KBM-7 (cell line): ENCODE measurements at places on chromosomes 5 and 9.

- DNase-seq: no peak
These were observed 128.9 kb upstream of the ERCC6L2 start for GRCh38 chr9:95746408-95747180.

- DNase-seq: no peak
These were observed 22.4 kb upstream of the NREP start for GRCh38 chr5:111779260-111779921.

- peak; percentile 51 for DNase-seq
These were observed 562 bp downstream of the GSN start for GRCh38 chr9:121268598-121268850.

GRCh38 chr5:134288610-134289009 is 62.7 kb upstream of the PPP2CA start:
- no peak for DNase-seq

DNA sequence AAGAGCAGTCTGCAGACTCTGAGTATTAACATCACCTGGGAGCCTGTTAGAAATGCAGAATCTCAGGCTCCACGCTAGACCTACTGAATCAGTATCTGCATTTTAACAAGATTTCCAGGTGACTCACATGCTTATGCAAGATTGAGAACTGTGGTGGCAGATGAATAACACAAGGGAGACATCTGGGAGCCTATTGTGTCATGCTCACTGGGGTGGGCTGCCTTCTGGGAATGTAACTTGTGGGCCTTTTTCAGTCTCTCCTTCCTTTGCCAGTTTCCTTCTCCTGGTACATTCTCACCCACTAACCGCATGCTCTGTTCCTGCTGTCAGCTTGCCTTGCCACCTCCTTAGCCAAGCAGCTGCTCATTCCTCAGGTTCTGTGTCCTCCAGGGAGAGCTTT is 176.6 kb upstream of the C9orf72 start:
- no peak for DNase-seq

DNA sequence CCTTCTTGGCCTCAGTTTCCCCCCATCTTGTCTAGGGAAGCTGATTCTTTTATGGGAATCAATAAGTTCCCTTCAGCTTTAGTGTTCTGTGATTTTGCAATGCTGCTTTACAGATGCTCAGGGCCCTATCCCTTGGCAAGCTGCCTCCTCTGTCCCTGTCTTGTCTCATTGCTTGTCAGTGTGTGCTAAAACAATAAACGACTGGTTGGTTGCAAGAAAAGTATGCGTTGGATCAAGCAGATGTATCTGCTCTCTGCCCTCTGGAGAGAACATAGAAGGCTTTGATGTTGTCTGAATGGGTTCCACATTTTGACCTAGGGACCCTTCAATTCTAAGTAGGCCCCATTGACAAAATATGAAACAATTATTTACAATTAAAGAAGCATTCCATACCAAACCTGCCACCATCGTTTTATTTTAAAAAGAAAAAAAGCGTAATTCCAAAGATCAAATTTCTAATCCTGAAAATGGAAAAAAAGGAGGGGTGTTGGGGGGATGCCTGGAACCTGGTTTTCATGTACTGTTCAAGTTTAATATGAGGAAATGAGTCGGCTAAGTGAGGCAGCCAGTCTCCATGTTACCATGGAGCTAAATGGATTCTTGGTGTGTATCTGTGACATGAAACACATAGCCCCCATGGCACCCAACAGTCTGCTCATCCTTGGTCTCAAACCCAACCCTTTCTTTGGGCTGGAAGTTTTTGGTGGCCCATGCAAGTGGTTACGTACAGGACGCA is 31.2 kb upstream of the TARS1 start:
- DNase-seq: no peak

DNA sequence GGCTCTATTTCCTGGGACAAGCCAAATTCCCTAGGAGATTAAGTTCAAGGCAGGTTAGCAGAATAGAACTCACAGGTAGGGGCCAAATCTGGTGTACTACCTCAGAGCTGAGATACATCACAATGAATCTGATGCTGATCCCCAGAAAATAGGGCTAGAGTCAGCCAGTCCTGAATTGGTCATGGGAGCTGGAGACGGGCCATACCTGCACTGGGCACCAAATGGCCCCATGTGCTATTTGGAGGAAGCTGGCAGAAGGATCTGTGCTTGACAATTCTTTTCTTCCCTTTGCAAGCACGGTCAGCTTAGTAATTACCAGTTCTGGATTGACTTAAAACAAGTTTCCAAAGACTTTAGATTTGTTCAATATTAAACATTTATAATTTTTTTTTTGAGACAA is 10.4 kb upstream of the GNAQ start:
- no peak for DNase-seq

DNA sequence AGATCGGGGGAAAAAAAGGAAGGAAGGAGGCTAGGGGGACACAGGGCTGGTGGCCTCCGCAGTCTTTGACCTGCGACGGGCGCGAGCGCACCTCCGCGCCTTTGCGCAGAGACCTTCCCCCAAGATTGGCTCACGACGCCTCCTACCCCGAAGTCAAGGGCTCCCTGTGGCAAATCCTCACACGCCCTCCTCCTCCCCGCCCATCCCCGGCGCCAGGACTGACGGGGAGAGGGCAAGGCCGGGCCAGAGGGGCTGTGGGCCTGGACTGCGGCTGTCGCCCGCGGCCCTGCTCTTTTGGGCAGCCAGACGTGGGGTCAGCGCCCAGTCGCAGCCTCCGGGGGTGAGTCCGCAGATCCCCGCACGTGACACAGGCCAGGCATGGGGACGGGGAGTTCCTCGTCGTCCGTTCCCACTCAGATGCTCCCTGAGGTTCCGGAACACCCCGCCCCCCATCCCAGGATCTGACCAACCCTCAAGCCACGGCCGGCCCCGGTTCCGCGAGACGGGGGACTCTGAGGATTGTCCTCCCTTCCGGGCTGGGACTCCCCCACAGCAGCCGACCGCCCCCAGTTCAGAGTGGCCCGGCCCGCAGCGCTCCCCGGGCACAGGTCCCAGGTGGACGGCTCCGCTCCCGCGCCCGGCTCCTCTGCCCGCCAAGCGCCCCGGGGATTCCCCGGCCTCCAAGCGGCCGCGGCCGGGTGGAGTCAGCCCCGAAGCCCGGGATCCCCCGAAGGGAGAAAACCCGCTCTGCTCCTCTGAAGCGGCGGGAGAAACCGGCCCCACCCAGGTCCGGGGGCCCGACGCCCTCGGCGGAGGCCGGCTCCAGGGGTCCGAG is 543 bp upstream of the ANKRD33B start:
- no peak for DNase-seq

DNA sequence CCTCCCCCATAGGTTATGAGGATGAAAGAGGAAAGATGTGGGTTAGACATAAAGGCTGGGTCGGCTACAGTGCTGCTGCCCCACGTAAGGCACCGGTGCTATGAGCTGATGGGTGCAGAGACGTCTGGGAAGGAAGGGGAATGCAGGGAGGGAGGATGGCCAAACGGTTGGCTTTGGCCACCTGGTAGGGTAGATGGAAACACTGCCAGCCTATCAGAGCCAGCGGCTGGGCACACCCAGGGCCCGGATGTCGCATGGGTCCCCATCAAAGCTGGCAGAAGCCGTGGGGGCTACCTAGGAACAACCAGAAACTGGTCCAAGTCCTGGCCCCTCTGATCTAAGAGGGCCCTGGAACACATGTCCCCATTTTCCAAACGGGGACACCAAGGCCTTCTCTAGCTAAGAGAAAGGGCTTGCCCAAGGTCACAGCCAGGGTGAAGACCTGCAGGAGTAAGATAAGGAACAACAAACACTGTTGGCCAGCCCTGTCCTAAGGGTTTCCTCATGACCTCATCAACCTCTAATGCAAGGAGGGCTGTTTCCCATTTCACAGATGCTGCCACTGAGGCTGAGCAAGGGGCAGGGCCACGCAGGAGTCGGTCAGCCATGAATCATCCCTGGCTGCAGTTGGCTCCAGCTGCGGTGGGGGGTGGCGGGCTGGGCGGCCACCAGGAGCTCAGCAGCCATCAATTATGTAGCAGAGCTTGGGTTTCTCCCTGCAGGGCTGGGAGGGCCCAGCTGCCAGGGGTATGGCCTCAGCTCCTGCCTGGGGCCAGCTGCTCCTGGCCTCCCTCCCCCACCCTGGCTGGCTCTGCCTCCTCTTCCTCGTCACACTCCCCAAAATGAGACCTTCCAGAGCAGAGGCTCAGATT is 4.9 kb downstream of the SH3GLB2 start:
- DNase-seq: no peak

GRCh38 chr5:150633429-150633828 is 7.0 kb upstream of the SYNPO start:
- DNase-seq: no peak

GRCh38 chr9:23823269-23823668 is 2.8 kb downstream of the ELAVL2 start:
- no peak for DNase-seq

GRCh38 chr5:119383008-119383407 is 27.2 kb downstream of the TNFAIP8 start:
- no peak for DNase-seq

GRCh38 chr5:149121145-149121544 is 20.1 kb upstream of the ABLIM3 start:
- DNase-seq: no peak

DNA sequence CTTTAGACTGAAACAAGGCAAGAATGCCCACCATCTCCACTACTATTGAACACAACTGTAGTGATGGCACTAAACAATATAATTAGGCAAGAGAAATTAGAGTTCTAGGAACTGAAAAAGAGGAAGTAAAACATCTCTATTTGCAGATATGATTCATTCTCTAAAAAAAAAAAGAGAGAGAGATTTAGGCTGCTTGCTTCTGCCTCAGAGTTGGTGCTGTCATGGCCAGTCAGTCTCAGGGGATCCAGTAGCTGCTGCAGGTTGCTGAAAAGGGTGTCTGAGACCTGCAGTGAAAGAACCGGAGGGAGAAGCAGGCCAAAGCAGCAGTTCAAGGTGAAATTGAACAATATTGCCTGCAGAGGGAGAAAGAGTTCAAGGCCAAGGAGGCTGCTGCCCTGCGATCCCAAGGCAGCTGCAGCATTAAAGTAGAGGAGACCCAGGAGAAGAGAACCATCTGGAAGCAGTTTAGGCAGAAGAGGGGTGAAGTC is 72.5 kb downstream of the AP3B1 start:
- DNase-seq: peak; percentile 90

GRCh38 chr5:88269222-88269771 is 652 bp upstream of the TMEM161B start:
- DNase-seq: peak; percentile 32

DNA sequence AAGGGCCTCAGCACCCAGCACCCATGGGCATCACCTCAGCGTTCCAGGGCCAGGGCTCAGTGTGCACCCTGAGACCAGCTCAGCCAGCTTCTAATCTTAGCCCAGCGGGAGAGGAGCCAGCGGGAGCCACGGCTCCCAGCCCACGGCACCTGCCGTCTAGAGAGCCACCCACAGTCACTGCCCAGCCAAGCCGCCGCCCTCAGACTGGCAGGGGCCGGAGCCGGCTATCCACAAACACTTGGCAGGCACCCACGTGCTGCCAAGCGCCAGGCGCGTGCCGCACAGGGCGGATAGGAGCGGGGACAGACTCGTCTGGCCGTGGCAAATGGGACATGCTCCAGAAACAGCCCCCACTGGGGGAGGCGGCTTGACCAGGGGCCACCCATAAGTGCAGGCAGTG is 18.6 kb downstream of the BRD3 start:
- no peak for DNase-seq

- no peak for DNase-seq
These were observed 352.4 kb downstream of the IRX2 start for GRCh38 chr5:2399096-2399495.

DNA sequence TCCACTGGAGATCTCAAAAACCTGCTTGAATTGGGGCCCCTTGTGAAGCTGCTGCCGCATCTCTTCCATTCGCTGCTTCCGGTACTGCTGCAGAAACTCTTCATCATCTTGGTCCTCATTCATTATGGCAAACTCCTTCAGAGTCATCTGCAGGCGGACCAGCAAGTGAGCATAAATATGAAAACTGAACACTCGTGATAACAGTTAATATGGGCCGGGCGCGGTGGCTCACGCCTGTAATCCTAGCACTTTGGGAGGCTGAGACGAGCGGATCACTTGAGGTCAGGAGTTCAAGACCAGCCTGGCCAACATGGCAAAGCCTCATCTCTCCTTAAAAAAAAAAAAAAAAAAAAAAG is 7.9 kb downstream of the PDCL start:
- no peak for DNase-seq

DNA sequence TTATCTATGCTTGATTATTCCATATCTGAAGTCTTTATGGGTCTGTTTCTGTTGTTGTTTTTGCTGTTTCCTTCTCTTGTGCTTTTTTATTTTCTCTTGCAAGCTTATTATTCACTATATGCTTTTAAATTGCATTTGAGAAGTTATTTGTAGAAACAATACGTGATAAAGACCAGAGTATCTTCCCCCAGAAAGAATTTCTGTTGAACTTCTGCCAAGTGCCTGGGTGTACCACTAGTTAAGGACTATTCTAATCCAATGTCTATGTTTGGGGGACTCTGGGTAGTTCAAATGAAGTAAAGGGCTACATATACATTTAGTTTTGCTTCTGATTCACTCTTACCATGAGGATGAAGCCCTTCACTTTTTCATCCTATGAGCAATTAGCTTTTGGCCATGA is 54.3 kb downstream of the SLF1 start:
- DNase-seq: no peak

DNA sequence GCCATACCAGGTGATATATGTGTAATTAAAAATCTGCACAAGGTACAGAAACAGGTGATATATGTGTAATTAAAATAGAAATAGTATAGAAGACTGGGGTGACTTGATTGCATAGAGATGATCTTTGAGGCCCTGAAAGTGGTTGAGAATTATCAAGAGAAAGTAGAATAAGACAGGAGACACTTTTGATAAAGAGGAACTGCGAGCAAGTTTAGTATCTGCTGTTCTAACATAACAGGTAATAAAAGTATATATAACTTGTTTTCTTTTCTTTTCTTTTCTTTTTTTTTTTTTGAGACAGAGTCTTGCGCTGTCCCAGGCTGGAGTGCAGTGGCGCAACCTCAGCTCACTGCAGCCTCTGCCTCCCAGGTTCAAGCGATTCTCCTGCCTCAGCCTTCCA is 5.4 kb downstream of the SNX2 start:
- DNase-seq: no peak

DNA sequence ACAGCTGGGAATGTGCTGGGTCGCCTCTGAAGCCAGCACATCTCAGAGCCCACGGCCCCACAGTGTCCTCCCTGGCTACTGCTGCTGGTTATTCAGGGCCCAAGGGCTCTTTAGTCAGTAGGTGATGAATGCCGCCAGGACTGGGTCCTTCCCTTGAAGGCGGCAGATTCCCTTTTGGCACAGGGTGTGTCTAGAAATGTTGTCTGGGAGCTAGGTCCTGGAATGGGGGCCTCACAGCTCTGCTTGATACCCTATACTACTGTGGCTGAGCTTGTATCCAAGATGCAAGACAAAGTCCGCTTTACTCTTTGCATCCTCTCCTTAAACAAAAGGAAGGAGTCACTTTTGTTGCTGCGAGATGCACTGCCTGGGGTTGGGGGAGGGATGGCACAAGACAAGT is 33.1 kb downstream of the MEGF9 start:
- no peak for DNase-seq

GRCh38 chr5:117893211-117893610 is 1095.1 kb downstream of the DTWD2 start:
- DNase-seq: no peak

DNA sequence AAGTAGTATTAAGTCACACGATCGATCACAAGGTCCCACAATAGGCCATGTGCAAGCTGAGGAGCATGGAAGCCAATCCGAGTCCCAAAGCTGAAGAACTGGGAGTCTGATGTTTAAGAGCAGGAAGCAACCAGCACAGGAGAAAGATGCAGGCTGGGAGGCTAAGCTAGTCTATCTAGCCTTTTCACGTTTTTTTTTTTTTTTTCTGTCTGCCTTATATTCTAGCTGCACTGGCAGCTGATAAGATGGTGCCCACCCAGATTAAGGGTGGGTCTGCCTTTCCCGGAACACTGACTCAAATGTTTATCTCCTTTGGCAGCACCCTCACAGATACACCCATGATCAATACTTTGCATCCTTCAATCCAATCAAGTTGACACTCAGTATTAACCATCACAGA is 6.5 kb downstream of the PPIP5K2 start:
- DNase-seq: no peak
